ENCODE measurements at places on chromosomes 1 and 21.

GRCh38 chr21:39079617-39080016 lies 103.6 kb downstream of the PSMG1 start:
- DNase-seq: no peak

- DNase-seq: no peak
These were observed 393.1 kb downstream of the PTPRU start for GRCh38 chr1:29629401-29629800.

- no peak for DNase-seq
These were observed 45.1 kb downstream of the MAP3K7CL start for GRCh38 chr21:29175408-29176134.

- DNase-seq: no peak
These were observed 2.9 kb downstream of the ADAMTS1 start for GRCh38 chr21:26842300-26842699.

DNA sequence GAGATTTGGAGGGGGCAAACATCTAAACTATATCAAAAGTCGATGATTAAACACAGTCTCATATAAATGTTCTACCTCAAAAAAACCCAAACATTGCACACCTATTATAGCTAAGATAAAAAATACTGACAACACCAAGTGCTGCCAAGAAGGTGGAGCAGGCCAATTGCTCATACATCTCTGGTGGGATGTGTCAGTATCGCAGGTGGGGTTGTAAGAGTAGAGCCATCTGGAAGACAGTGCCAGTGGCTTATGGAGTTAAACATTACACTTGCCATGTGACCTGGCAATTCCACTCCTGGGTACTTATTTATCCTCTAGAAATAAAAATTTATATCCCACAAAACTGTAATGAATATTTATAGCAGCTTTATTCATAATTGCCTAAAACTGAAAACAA lies 213.4 kb downstream of the DISC1 start:
- no peak for DNase-seq

DNA sequence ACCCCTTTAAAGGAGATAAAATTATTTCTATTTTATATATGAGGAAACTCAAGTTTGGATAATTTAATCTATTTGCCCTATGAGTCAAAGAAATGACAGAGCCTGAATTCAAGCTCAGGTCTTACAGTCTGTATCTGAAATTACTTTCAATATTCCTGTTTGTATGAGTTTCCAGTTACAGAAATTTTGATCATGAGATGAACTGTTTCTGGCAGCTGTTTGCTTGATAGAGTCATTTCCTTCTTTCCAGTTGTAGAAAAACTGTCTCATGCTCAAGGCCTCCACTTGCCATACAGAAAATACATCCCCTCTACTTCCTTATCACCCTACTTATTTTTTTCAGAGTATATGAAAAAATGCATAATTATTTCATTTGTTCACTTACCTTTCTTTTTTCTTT lies 87.6 kb downstream of the PTPRC start:
- no peak for DNase-seq

DNA sequence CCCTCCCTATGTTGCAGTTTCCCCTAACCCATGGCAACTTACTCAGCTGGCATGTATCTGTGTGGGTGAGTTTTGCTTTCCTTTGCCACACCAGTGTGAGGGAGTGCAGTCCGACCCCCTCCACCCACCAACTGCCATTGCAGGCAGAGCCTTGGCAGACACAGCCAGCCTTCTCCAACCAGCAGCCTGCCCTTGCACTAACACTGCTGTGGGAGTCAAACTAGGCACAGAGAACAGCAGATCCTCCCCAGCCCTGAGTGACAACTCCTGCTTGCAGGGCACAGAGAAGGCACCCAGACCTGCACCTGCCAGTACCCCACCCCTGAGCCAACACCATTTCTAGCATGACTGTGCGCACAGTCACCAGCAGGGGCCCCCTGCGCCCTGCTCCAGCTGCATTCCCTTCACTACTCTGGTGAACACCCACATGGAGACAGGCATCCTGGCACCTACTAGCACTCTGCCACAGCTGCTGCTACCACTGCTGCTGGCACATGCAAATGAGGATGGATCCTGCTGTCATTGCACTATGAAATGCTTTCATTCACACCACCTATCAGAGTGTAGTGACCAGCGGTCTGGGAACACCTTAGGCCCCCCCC lies 98.4 kb downstream of the MAGI3 start:
- no peak for DNase-seq

DNA sequence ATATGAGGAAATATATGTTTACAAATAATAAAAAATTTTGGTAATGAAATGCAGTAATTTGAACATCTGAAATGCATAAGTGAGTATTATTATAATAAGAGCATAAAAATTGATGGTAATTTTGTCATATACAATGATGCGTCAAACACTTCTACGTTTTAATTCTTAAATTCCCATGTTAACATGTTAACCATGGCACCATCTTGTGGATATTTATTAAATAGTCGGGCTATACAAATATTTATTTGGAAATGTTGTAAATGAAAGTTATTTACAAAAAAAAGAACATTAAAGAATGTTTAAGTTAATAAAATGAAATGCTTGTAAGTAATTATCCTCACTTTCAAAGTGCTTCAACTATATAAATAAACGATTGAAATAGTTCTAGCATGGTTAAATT lies 57.2 kb upstream of the C1orf185 start:
- no peak for DNase-seq

DNA sequence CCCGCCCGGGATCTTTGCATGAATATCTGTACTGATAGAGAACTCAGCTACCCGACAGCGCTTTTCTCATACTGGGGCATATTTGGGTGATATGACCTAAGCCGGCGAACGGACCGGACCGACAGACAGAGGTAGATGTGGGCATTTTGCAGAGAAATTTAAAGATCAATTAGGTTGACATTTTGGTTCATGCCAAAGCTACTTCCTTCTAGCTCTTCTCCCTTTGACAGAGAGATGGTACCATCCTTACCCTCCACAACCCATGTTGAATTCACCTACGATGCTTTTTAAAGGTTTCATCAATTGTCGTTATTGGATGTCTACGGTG lies 459 bp downstream of the ARV1 start:
- no peak for DNase-seq
